Mammary epithelial cell (primary cell): ENCODE measurements at places on chromosomes 2 and 18. TPM values are rescaled to one million over a fixed set of nuclear protein-coding genes. Genes with fewer than 3 reads are reported as not detected.
A peak's percentile ranks its signal among the peaks of the same experiment; 100 is the strongest.

DNA sequence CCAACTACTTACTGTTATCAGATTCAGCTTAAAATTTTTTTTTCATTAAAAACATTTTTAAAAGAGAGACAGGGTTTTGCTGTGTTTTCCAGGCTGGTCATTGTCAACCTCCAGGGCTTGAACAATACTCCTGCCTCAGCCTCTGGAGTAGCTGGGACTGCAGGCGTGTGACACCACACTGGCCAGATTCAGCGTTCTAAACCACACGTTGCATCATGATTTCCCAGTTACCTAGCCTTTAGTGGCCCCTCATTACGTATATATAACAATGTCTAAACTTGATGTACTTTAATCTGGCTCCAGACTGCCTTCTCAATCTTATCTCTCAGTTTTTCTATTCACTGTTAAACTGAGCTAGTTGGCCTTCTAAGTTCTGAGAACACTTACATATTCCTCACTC lies 89.6 kb downstream of the COMMD1 start:
- no peak for DNase-seq

DNA sequence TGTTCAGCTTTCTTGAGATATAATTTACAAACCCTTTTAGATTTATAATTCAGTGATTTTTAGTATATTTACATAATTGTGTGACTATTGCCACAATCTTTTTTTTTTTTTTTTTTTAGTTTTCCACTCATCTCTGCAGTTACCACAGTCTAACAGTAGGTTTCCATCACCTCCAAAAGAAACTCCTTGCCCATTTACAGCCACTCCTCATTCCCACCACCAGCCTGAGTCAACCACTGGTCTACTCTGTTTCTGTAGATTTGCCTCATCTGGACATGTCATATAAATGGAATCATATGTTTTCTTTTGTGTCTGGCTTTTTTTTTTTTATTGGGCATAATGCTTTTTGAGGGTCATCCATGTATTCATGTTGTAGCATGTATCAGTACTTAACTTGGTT lies 16.1 kb downstream of the MTX2 start:
- DNase-seq: peak; percentile 46

- DNase-seq: peak; percentile 20
These were observed 104.7 kb upstream of the COPS8 start for GRCh38 chr2:236980961-236981360.

GRCh38 chr2:18180031-18180610 lies 301.7 kb downstream of the KCNS3 start:
- no peak for DNase-seq

- no peak for DNase-seq
These were observed 30.3 kb downstream of the SULT1C4 start for GRCh38 chr2:108407864-108408729.

GRCh38 chr2:240412975-240413812 lies 22.3 kb upstream of the GPC1 start:
- DNase-seq: no peak

DNA sequence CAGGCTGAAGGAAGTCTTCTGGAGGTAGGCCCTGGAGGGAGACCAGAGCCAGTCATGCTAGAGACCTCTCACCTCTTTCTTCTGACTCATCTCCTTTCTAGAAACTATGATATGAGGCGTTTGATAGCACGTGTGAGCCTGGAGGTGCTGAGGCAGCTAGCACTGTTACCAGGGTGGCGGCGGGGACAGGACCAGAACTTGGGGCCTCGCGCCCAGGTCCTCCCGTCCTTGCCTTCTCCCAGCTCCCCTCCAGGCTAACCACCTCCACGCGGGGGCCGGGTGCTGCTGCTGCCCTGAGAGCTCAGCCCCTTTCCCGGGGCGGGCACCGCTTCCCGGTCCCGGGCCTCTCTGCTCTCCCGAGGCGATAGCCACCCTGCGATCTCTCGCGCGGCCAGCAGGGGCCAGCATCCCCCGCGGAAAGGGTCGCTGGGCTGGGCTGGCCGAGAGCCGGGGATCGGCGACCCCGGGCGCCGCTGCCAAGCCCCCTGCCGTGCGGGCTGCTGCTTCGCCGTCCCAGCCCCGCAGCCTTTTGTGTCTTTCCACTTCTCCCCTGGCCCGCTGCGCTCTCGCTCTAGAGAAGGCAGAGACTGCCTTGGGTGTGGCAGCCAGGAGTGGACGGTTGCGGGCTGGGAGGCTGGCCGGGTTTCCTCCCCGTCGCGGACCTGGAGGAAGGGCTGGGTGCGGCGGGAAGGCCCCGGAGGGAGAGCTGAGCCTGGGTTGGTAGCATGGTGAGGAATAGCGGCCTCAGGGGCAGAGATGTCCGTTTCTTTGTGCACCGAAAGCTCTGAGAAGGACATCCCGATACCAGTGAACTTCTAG lies 49.1 kb downstream of the TMEM17 start:
- DNase-seq: peak; percentile 74

DNA sequence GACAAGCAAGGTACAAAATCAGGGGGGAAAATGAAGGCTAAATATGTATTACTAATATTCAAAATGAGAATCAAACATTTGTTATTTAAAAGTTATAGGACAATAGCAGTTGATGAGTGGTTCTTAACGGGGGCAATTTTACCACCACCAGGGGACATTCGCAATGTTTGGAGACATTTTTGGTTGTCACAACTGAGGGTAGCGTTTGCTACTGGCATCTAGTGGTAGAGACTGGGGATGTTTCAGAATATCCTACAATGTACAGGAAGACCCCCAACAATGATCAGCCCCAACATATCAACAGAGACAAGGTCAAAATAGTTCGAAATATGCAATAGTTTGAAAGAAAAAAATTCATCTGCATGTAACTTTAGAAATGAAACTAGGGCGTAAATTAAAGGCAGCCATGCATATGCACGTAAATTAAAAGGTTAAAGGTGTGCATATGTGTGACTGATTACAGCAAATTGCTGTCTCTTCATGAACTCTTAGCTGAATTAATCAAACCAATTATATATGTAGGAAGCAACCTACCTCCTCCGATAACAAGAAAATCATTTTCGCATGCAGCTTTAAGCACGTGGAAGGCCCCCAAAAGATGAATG lies 61.2 kb upstream of the CUL3 start:
- no peak for DNase-seq

DNA sequence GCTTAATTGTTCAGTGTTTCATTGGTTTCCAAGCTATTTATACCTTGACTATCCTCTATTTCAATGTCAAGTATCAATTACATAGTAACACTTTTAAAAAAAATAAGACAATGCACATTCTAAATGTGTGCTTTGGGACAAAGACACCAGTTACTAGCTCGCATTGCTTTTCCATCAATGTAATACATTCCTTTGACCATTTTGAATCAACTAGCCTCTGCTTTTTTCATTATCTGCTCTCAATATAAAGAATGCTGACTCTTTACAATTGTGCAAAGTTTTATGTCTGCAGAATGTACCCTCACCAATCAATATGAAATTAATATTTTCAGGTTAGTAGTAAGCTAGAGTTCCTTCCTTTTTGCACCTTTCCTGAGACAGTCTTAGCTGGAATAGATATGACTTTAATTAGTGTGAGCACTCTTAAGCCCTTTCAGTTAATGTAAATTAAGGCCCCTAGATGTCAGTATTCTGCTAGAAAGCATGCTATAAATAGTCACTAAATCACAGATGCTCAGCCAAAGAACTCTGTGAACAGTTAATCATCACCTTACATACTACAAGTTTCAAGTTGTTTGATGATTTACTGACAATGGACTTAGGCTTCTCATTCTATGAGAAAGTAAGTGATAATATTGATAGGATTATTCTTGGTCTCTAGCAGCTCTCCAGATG lies 413.6 kb downstream of the PTH2R start:
- DNase-seq: peak; percentile 13

DNA sequence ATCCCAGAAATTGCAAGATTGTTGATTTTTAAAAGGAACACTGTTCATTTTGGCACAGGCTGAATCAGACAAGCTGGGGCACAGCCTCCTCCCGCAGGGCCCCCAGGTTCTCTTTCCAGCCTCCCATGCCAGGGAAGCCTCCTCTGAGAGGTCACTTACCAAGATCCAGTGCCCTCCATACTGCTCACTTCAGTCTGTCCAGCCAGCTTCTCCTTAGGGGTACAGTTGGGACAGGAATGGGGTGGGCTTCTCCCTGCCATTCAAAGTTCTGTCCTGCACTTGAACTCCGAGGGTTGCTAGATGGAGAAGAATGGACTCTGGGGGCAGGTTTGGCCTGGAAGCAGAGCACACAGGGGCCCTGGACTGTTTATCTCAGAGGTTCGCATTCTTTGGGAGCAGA lies 7.5 kb upstream of the CYP26B1 start:
- no peak for DNase-seq

DNA sequence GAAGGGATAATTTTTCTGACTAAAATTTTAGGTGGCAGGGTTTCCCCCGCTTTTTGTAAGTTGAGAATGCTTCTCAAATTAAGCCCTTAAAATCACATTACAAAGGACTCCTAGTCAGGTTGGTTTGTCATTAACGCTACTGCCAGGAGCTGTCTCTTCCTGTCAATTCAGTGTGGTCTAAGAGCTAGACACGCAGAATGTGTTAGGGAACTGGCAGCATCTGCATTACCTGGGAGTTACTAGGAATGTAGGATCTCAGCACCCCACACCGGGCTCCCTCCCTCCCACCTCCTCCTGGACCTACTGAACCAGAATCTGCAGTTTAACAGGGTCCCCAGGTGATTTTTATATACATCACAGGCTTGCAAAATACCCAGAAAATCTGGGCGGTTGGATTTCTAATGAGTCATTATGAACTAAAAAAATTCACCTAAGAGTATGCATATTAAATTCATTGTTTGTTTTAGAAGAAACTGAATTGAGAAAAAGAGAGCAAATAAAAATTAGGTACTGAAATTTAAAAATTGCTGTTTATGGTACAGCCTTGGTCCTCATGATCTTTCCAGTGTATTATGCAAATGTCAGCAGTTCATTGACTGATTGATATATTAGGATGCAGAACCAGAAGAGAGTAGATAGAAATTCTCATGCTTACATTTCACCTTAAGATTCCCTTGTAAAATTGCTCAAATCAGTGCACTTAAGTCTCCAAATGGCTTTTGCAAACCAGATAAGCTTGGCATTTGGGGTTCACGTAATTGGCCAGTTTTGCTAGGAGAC lies 130.9 kb upstream of the ITGA6 start:
- DNase-seq: peak; percentile 20

DNA sequence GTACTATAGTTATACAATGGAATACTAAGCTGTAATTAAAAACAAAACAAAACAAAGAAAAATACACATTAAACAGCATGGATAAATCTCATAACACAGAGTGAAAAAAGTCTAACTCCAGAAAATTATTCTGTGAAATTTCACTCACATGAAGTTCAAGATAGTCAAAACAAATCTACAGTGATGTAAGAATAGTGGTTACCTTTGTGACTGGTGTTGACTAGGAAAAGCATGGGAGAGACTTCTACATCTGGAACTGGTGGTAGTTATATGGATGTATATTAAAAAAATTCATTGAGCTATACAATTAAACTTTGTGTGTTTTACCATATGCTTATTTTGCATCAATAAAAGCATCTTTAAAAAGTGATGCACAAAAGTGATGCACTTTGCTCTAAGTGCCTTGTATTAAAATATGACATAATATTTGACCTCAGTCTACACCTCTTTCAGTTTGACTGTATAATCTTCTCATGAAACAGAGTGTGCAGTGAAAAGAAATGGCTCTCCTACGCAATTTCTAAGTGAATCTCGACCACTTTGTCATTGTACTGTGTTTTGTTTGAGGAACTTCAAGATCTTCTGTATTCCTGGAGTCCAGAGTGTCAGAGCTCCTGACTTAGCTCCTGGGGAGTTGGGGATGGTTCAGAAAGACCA lies 28.0 kb downstream of the STAT4 start:
- no peak for DNase-seq

GRCh38 chr18:9993521-9994025 lies 79.8 kb downstream of the VAPA start:
- no peak for DNase-seq

DNA sequence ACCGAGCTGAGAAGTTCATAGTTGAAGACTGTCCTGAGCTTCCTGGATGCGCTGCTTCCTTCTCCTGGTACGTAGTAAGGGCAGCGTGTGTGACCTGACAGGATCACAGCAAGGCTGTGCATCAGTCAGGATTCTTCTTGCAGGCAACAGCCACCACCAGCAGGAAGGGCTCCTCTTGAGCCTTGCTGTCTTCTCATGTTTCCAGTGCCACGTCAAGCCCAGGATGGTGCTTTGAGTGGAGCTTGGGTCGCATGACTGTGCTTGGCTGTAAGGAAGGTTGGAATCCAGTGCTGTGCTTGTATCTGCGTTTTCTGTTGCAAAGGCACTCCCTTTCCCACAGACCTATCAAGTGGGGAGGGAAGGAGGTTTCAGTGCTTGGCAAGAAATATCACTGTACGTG lies 194.3 kb downstream of the LDLRAD4 start:
- no peak for DNase-seq

DNA sequence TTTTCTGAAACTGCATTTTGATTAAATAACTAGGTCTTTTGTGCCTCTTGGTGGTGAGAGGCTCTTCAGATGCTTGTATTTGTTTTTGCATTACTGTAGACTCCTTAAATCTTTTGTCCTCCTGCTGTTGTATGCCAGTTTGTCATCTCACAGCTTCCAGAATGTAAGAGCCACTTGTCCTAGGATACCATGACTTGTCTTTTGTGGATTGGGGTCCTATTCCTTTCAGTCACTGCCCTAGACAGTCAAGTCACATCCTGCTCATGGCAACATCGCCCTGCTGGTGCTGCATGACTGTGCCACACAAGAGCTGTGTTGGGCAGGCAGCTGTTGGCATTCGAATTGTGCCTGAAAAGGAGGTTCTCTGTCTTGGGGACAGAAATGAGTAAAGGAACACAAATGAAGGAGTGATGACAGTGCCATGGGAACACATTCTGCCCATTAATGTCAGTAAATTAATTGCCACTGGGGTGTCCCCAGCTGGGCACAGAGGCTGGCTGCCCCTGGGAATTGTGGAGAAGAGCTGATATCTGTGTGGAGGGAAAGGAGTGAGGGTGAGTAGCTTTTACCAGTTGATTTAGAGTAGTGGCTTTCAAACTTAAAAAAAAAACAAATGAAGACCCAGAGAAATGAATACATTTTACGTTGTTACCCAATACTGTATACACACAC lies 140.3 kb downstream of the ARL6IP6 start:
- DNase-seq: no peak

- no peak for DNase-seq
These were observed 528.3 kb downstream of the PARD3B start for GRCh38 chr2:205073433-205074020.

Gene RGPD5
- 47.3 and 53.4 TPM in 2 replicates for total RNA-seq

Gene PFN4
- total RNA-seq: 0.33 TPM

Gene SNORC
- total RNA-seq: 4.3 and 7.0 TPM in 2 replicates

Gene CRYGC
- not detected for total RNA-seq

Gene RMND5A
- total RNA-seq: 32.1 and 45.2 TPM in 2 replicates

Gene DLGAP1
- total RNA-seq: 0.69 TPM in 1 of 2 replicates, not detected in the other

Gene ITGB6
- 461 TPM for total RNA-seq

Gene SERPINB3
- total RNA-seq: 0.75 and 2.4 TPM in 2 replicates

Gene LHCGR
- total RNA-seq: not detected in 2 replicates

Gene FBXO15
- 0.33 TPM for total RNA-seq
